Fibroblast of lung (primary cell): ENCODE measurements at places on chromosomes 1 and 21.

GRCh38 chr1:39973503-39974135, 18.7 kb downstream of the MFSD2A start:
- DNase-seq: peak; percentile 68

GRCh38 chr21:46045154-46045553, 52.8 kb upstream of the COL6A2 start:
- no peak for DNase-seq

DNA sequence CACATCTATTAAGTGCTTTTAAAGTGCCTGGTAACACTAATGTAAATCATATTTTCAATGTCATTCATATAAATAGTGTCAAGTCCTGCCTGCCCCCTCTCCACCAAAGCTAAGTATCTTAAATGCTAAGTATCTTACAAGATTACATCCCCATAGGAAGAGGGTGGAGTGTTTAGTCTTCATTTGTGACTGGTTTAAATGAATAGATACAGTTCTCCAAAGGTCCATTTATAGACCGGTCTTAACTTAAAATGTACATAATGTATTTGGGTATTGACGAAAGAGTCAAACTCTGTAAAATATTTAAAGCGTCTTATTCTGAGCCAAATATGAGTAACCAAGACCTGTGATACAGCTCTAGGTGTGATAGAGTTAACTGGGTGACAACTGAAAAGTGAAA, 60.2 kb downstream of the POU2F1 start:
- DNase-seq: no peak

DNA sequence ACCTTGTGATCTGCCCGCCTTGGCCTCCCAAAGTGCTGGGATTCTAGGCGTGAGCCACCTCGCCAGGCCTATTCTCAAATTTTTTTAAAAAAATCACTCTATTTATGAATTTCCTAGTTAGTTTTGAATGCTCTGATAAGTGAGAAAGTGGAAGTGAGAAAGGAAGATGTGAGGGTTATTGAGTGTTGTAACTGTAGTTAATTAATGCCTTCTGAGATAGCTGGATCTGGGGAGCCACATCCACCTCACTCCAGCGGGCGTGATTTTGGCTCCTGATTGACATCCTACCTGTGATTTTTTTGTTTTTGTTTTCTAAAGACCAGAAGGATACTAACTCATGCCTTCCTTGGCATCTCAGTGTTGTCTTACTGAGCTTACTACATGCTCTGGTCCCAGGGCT, 65.6 kb downstream of the ST3GAL3 start:
- no peak for DNase-seq

DNA sequence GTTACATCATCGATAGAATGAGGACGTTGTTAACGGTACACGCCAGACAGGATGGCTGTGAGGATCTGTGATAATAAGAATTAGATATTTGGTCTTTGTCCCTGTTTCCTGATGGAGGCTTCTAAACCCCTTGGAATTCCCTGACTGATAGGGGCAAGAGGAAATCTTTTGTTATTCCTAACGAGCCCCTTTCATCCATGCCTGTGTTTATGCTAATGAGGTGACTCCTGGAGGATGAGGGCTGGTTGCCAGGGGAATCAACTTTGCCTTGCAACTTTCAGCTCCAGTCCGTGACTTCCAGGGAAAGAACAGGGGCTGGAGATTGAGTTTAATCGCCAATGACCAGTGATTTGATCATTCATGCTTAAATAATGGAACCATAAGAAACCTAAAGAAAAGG, 39.3 kb upstream of the NLRP3 start:
- DNase-seq: no peak
